ENCODE measurements at places on chromosomes 3 and 15.

- no peak for DNase-seq
Measured at GRCh38 chr3:65641777-65642176, 396.9 kb downstream of the MAGI1 start.

- DNase-seq: no peak
Measured at GRCh38 chr15:92809880-92810361, 90.2 kb upstream of the CHD2 start.

DNA sequence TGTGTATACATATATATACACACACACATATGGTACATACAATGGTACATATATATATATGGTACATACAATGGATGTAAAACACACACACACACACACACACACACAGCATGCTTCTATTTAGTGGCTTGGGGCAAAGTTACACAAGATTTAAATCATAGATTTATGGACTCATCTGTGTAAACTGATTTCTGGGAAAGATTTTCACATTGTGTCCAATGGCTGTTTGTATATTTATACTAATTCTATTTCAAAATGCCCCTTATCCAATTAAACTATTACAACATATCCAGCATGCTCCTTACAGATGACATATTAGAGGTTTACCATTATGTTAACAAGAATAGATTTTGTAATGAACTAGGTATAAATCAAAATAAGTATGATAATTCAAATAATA is 94.9 kb downstream of the ANO10 start:
- DNase-seq: no peak

DNA sequence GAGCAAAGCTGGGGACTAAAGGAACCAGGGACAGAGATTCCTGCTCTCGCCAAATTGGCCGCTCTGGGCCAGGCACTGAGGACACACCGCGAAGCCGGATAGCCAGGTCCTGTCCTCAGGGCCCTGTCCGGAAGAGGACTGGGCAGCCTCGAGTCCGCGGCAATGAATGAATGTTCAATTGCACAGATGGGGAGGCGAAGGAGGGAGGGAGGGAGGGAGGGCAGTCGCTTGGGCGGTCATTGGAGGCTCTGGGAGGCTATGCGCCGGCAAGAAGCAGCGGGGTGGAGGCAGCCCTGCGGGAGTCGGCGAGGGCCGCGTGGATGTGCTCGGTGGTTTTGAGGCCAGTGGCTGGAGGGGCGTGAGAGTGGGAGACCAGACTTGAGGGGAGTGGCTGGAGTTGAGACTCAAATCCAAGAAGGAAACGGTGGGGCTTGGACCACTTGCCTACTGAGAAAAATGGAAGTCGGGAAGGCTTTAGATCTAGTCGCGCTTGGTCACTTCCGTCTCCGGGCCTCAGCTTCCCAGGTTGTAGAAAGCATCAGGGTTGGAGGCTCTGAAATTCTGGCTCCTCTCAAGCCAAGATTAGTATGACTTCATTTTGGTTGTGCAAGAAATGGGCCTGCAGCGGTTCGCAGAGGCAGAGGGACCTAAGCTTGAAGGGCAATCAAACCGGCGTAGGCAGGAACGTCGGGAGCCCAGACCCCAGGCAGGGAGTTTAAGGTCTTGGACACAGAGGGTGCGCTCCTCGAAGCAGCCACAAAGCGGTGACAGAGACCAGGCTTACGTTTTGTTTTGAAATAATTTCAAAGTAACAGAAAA is 21.1 kb upstream of the PLXND1 start:
- peak; percentile 68 for DNase-seq

- DNase-seq: no peak
Measured at GRCh38 chr3:46931631-46932331, 44.8 kb downstream of the CCDC12 start.

DNA sequence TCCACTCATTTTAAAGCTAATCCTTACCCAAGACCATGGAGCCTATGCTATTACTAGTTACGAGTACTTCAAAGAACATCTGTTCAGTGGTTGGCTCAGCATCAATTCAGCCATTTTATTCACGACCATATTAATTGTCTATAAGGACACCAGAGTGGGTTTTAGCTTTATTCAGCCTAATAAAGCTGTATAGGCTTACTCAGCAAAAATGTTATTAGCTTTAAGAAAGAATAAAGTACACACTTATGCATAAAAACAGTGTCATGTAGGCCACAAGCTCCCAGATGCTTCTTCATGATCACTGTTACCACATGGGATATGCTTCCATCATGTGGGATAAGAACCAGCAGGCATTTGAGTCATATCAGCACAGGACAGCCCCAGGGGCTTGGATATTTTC is 87.4 kb upstream of the GPR149 start:
- no peak for DNase-seq

DNA sequence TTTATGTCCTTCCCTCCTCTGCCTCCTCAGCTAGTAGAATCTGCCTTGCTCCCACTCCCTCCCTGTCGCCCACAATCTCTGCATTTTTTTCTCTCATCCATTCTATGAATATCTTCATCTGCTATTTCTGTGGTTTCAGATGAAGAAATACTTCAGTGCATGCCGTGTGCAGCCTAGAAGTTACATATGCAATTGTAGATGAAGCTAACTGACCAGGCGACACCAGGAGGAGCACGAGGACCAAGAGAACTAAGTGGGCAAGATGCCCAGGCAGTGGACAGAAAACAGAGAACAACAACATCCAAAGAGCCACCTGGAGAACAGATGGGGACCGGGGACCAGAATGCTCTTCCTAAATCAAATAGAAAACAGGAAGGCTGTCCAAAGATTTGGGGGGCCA is 121.4 kb upstream of the ATP11B start:
- no peak for DNase-seq

DNA sequence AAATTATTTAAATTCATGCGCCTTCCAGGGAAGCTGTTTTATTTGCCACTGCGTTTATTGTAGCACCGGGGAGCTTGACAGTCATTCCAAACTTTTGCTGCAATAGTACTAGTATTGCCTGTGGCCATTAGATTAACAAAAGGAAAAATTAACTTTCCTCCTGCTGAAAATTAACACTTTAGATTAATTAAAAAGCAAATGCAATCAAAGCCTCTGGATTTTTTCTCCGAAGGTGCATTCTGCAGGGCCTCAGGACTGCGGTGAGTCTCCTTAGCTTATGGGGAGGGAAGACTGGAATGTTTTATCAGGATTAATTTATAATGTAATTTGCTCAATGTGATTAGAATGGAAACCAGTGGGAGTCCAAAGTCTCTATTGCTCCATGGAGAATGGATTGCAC is 456.4 kb upstream of the CFAP20DC start:
- no peak for DNase-seq

GRCh38 chr15:48400086-48400485 is 68.9 kb downstream of the DUT start:
- DNase-seq: no peak

GRCh38 chr15:71138473-71138872 is 23.2 kb downstream of the THSD4 start:
- no peak for DNase-seq

GRCh38 chr3:171415070-171415469 is 45.1 kb downstream of the TNIK start:
- no peak for DNase-seq

DNA sequence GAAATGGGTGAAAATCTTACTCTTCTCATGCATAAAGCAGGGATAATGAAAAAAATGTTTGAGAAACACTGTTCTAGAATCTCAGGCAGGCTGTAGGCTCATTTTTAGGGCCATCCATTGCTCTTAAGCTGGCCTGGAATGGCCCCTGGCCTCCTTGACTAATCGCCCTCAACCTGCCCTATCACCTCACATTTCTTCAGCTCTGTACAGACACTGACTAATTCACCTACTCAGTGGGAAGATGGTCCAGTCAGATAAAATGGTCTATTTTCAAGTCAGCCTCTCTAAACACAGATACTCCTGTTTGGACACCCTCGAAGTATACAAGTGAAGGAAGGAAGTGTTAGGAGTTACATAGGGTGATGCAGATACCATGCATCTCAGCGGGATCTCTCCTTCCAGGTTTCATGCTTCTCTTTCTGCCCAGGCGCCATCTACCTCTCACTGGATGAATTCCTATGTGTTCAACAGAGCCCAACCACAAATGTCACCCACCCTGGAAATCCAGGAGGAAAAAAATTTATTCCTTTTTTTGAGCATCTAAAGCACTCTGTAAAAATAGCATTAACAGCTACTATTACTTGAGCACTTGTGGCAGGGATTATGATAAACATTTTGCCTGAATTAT is 12.1 kb downstream of the FMN1 start:
- no peak for DNase-seq

DNA sequence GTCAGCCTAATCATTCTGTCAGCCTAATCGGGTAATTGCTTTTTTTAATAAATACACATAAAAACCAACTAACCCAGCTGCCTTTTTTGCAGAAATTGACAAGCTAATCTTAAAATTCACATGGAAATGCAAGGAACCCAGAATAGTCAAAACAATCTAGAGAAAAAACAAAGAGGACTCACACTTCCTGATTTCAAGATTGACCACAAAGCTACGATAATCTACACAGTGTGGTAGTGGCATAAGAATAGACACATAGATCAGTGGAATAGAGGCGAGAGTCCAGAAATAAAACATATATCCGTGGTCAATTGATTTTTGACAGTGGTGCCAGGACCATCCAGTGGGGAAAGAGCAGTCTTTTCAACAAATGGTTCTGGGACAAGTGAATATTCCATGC is 2.4 kb upstream of the C3orf20 start:
- DNase-seq: no peak

GRCh38 chr15:71792521-71792920 is 17.8 kb upstream of the NR2E3 start:
- no peak for DNase-seq

GRCh38 chr15:53193149-53193548 is 403.0 kb upstream of the ONECUT1 start:
- no peak for DNase-seq

DNA sequence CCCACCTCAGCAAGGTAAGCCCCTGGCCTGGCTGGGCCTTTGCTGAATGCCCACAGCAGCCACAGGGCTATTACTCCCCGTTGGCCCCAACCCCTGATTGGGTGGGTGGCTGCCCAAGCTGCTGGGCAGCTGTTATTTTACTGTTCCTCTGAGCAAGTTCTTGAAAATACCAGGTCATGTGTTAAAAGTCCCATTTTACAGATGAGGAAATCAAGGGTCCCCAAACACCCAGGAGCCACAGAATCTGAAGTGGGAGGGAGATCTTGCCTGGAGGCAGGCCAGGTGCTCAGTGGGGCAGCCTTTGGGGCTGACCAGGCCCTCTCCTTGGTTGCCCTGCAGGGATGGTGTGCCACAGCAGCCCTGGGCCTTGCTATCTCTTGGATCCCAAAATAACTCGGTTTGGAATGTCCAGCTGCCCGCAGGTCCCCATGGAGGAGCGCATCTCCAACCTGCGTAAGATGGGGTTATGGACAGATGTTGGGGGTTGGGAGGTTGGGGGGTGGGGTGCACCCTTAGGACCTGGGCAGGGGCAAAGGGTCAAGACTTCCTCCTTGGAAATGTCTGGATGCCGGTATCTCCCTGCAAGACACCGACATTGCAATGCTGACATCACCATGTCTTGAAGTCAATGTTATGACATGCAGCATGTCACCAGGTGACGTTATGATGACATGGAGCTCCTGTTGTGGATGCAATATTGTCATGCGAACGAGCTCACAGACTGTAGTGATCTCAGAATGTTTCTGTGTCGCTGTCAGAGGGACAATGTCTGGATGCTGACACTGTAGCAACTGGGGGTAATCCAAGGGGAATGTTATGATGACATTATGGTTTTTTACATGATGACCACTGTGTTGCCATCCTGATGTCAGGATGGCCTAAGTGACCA is 13.3 kb upstream of the CSPG4 start:
- no peak for DNase-seq

GRCh38 chr3:52403271-52403841 is 41.5 kb downstream of the SEMA3G start:
- DNase-seq: no peak

GRCh38 chr3:99625237-99625622 is 13.2 kb upstream of the COL8A1 start:
- no peak for DNase-seq

GRCh38 chr15:67924359-67924974 is 84.6 kb upstream of the RNU6-1 start:
- DNase-seq: no peak

GRCh38 chr15:27871078-27871901 is 227.8 kb downstream of the OCA2 start:
- no peak for DNase-seq

GRCh38 chr3:69422751-69423150 is 36.9 kb upstream of the FRMD4B start:
- DNase-seq: no peak

DNA sequence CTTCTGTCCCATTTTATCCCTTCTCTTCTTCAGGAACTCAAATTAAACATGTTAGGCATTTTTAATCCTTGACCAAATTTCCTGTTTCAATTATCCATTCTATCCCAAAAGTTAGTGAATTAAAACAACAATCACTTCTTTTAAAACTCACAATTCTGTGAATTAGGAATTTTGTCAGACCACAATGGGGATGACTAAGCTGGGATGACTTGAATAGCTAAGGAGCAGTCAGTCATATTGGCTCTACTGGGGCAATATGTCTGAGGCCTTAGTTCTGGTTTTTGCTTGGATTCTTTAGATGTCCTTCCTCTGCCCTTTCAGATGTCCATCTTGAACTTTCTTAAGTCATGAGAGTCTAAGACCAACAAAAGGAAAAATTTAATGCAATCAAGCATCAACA is 178.2 kb upstream of the TGFBR2 start:
- DNase-seq: no peak

DNA sequence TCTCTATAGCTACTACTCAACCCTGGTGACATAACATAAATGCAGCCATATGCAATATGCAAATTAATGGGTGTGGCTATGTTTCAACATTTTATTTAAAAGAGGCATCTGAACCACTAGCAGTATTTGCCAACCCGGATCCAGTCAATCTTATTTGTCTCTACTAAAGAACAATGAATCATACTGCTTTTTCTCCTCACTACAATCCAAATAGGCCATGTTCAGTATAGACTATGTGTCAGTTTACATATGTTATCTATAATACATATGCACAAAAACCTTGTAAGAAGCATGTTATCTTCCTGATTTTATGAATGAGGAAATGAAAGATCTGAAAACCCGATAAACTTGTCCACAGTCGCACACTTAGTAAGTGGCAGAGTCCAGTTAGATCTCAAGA is 125.7 kb downstream of the STAG1 start:
- no peak for DNase-seq

DNA sequence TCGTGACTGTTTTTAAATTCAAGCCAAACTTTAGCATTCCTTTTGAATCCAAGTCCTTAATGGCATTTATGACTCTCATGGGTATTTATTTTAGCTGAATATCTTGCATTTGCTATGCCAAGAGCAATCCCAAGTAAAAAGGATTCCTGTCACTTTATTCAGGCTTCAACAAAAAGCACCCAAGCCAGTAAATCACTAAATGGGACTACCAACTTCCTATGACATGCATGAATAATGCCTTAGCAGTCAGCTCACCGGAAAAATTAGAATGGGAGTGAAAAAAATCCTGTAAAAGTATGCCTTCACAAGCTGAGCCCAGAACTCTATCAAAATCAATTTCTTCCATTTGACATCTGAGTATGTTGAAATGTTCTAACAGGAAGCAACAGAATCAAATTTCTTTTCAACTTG is 1297.9 kb downstream of the ROBO2 start:
- no peak for DNase-seq

Measured in fibroblast of the conjunctiva (primary cell).